ENCODE measurements at places on chromosomes 1 and 21.

DNA sequence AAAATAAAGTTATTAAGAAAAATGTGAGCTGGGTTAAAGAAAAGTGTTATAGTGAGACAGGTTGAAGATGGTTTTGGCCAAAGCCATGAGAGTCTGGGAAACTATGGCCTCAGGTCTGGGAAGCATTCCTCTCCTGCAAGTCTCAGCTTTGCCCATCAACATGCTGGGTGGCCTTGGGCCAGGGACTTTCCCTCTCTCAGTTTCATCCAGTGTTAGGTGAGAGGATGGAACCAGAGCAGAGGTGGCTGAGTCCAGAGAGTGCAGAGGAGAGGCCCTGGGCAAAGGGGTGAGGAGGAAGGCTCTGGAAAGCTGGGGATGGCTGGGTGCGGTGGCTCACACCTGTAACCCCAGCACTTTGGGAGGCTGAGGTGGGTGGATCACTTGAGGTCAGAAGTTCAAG lies 10.5 kb downstream of the PADI2 start:
- DNase-seq: no peak

DNA sequence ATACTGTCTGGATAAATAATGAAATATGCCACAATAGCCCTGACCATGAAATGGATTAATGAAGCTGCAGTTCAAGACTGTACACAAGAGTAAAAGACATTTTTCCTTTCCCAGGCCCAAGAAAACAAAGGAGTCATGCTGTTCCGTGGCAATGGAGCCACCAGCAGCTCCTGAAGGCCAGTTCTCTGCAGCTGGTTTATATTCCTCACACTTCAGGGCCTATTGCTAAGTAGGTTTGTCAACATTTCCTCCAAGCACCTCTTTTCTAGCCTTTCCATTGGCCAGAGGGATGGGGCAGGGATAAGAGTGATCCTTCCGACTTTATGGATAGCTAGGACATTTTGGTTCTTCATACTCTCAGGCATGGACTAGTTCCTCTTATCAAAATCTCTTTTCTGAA lies 24.2 kb upstream of the RGL1 start:
- DNase-seq: no peak

DNA sequence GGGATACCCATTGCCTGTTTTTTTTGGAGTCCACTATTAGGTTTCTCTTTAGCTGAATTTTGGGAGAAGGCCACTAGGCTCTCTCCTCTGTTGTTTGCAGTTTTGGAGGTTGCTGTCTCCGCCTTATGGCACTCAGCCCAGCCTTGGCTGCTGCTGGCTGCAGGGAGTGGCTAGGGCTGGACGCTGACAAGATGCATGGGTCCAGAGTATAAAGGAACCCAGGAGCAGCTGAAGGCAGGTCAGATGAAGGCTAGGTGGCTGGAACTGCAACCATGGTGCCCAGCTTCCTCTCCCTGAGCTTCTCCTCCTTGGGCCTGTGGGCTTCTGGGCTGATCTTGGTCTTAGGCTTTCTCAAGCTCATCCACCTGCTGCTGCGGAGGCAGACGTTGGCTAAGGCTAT lies at the start of gene CYP4B1:
Gene CYP4B1, plus strand, starts transcription at position 237 of the 400 bp plus-strand sequence. Its CDS starts 36 bp downstream, at position 273.
- no peak for DNase-seq

DNA sequence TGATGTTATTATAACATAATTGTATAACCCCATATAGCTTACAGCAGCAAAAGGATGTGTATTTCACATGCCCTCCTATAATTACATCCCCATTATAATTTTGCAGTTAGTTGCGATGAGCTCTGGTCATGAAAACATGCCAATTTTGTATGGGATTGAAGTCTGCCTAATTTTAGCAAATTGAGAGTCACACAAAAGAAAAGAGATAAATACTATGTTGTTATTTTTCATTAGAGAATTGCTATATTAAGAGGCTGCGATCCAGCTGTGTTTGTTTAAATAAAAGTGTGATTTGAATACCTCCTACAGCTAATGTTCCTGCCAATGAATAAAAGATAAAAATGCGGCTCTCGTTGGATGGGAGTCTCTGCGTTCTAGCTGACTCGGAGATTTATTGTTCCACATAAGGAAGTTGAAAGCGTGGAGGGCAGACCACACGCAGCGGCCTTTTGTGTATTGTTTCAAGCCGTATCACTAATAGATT lies 461.0 kb upstream of the NFIA start:
- no peak for DNase-seq

- DNase-seq: no peak
These were observed 21.2 kb upstream of the ADAR start for GRCh38 chr1:154629061-154629674.

DNA sequence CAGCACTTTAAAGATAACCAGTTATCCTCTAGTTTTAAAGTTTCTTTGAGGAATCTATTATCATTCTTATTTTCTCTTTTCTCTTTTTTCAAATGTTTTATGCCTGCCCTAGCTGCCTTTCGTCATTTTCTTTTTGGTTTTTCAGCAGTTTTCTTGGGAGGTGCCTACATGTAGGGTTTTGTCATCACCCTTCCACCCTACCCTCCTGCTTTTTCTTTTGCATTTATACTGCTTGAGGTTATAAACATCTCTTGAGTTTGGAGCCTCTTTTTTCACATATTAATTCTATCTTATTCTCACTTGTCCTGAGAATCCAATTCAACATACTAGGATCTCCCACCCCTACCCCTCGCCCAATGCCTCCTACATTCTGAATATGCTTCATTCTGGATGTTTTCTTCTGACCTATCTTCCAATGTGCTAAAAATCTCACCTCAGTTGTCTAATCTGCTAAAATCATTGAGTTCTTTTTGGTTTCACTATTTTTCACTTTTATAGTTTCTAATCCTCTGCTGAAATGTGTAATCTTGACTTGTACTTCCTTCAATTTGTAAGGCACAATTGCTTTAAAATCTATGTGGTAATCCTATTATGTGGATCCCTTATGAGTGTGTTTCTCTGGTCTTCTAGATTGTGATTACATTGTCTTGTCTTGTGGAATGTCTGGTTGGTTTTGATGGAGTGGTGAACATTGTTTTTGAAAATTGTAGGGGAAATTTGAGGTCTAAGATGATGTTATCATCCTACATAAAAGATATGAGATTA lies 38.7 kb downstream of the MIA3 start:
- DNase-seq: no peak

- DNase-seq: no peak
These were observed 62.3 kb downstream of the SLC19A1 start for GRCh38 chr21:45479691-45480675.

DNA sequence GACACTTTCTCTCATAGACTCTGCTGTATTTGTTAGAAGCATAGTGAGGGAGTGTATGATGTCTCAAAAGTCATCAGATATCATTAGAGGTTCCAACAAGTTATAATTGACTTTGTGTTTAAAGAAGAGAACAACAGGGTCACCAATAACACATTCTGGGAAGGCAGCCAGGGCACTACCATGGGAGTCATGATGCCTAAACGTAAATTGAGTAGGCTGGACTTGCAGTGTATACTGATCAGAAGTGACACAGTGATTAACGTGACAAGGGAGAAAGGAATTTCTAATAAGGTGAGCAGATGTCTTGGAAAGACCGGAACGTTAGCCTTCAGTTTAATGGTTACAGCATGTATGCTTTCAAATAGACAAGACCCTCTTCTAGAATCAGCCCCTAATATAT lies 973.2 kb downstream of the NCAM2 start:
- DNase-seq: no peak

GRCh38 chr1:2809656-2810055 lies 8.2 kb upstream of the TTC34 start:
- DNase-seq: no peak

- DNase-seq: no peak
These were observed 208.3 kb upstream of the NCAM2 start for GRCh38 chr21:20789729-20790500.

- peak; percentile 85 for DNase-seq
These were observed 89.4 kb downstream of the SDCCAG8 start for GRCh38 chr1:243345205-243345604.

GRCh38 chr21:34128674-34129038 lies 55.3 kb downstream of the MRPS6 start:
- DNase-seq: no peak

GRCh38 chr21:26709090-26709489 lies 136.0 kb upstream of the CYYR1 start:
- DNase-seq: no peak

DNA sequence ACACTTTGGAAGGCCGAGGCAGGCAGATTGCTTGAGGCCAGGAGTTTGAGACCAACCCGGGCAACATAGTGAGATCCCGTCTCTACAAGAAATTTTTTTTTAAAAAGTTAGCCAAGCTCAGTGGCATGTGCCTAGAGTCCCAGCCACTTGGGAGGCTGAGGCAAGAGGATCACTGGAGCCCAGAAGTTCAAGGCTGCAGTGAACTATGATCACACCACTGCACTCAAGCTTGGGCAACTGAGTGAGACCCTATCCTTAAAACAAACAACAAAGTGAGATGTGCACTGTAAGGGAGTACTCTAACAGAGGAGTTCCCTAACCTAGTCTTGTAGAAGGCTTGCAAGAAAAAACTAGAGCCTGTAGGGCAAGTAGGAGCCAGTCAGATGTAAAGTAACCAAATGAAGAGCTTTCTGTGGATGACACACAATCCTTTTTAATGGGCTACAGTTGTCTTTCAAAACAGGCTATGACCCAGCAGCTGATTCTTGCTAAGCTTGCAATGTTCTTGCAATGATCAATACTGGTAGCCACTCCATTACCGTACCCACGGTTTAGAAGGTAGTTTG lies 38.0 kb upstream of the SRP9 start:
- DNase-seq: no peak

DNA sequence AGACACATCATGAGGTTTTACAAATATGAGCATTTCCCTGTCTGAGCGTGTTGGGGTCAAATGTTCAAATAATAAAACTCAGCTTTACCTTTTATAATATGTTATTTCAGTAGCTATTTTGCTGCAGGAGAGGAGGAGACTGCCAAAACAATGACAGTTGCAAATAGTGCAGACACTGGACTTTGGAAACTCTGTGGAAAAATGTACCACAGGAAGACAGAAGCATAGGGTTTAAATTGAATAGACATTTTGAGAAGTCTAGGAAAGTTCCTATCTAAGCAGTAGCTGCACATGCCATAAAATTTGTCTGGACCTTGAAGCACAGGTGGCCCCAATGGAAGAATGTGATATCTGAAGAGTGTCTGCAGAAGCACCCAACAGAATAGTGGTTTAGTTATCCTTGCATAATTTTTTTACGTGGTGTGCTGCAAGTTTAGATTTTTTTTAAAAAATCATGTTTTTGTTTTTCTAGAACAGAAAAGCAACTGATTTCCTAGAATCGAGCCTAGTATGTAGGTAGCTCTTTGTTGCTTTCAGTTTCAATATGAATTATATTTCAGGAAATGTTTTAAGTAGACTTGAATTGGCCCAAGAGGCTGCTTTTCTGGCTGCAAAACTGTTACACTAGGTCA lies 14.0 kb upstream of the GBP5 start:
- DNase-seq: no peak

DNA sequence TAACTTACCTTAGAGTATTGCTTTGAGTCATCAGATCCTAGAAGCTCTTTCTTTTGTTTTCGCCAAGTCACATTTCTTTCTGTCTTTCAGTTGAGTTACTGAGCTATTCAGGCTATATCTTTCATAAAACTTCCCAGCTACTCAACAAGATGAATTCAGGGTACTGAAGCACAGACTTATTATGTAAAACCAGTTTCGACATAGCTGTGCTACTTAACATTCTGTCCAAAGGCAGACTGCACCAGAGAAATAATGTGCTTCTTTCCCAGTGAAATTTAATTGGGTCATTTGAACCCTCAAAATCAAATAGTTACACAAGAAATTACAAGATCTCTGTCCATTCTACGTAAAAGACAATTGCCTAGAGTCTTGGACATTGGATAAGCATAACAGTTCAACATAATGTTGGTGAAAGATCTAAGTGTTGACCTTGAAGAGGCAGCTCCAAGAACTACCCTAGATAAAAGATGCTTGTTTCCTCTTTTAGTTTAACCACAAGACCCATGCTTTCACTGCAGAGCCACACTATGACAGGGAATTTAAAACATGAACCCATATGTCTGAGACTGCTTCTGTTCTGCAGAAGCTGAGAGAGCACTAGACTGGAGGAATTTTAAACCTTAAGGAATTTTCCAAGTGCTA lies 163.2 kb downstream of the LRRC40 start:
- DNase-seq: peak; percentile 4

- DNase-seq: no peak
These were observed 13.8 kb upstream of the UBXN10 start for GRCh38 chr1:20172033-20172590.

DNA sequence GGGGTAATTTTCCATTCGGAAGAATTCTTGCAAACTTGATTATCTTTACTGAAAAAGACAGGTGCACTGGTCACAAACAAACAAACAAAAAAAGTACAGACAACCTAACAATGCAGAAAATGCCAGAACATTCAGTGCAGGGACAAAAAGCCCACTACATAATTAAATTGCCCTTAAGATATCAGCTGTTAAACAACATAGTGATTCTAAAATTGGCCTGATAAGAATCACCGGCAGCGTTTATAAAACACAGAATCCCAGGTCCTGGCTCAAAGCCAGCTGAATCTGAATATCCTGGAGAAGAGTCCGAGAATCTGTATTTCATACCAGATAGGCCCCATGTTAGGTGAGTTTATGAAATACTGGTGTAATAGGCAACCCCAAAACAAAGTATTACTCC lies 6.1 kb downstream of the PLPP3 start:
- no peak for DNase-seq

GRCh38 chr1:24009406-24009805 lies 29.3 kb upstream of the SRSF10 start:
- no peak for DNase-seq

DNA sequence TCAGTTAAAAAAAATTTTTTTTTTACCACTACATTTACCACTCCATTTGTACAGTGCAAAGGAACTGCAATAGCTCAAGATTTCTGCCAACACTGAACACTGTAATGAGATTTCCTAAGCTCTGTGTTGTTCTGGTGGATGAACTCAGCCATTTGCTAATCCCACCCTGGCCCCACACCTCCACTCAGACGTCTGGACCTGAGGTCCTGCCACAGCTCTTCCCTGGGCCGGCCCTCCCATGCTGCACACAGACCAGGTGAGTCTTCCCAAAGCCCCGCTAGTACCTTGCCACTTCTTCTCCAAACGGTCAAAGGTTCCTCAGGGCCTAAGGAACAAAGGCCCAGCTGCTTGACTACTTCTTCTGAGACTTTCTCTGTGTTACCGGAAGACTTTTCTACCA lies 56.4 kb downstream of the SLC45A1 start:
- no peak for DNase-seq

DNA sequence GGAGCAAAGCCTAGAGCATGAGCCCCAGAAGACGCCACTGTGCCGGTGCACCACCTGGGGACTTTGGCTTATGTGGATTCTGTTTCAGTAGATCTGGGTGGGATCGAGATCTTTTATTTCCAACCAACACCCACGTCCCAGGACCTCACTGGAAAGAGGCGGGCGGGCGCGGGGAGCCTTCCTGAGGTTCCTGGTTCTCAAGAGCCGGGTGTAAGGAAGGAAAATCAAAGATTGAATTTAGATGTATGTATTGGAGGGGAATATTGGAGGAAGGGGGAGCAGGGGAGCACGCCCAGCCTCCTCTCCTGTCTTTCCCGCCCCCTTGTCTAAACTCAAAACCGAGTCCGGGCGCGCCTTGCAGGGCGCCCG lies 6.2 kb upstream of the OLIG2 start:
- no peak for DNase-seq

GRCh38 chr1:107057197-107058133 lies 991 bp downstream of the PRMT6 start:
- DNase-seq: peak; percentile 66

- no peak for DNase-seq
These were observed 80.7 kb upstream of the KAZN start for GRCh38 chr1:14517841-14518180.

GRCh38 chr1:239619190-239619589 lies 232.8 kb downstream of the CHRM3 start:
- no peak for DNase-seq

GRCh38 chr1:5906966-5907365 lies 85.3 kb downstream of the NPHP4 start:
- DNase-seq: no peak

Data from cerebellar cortex (tissue), 1 donor.